ENCODE measurements at places on chromosomes 1 and 21.

DNA sequence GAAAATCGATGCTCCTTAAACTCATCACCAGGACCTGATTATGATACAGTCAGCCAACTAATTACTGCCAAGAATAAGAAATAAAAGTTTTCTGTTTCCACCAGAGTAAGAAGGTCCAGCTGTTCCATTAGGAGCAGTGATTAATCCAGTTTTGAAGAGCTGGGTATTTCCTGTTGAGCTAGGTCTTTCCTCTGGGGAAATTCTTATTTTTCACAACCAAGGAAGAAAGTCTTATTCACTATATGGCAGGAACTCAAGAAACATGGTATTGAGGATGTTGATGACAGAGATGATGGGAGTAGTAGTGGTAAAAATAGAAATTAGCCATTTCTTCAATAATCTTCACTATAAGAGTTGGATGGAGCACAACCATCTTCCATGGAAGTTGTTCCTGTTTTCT lies 374.6 kb upstream of the RUNX1 start:
- DNase-seq, result no peak

GRCh38 chr1:246032984-246033383 lies 474.1 kb downstream of the SMYD3 start:
- no peak for DNase-seq

DNA sequence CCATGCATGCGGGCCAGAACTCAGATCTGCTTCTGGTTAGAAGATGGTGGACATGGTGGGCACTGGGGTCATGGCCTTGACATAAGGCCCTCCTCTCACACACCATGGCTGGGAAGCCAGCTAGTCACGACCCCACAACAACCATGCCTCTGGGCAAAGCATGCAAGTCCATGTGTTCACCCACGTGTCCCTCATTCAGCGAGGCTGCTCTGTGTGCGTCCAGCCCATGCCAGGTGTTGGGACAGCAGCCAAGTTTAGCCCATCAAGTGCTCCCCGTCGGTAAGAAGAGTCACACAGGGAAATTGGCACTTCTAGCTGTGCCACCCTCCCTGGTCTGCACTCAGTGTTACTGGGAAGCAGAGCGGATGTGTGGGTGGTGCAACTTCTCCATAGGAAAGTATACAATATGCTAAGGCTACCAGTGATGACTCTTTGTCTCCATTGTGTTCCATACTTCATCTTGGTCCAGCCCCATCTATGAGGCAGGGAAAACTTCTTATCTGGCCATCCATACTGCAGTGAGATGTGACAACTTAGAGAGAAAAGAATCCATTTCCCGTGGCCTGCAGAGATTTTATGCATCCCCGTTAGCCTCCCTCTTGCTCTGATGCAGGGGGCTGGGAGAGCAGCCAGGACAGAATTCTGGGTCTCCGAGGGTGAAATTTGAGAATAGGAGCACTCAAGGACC lies 198.0 kb downstream of the GRIK3 start:
- no peak for DNase-seq

DNA sequence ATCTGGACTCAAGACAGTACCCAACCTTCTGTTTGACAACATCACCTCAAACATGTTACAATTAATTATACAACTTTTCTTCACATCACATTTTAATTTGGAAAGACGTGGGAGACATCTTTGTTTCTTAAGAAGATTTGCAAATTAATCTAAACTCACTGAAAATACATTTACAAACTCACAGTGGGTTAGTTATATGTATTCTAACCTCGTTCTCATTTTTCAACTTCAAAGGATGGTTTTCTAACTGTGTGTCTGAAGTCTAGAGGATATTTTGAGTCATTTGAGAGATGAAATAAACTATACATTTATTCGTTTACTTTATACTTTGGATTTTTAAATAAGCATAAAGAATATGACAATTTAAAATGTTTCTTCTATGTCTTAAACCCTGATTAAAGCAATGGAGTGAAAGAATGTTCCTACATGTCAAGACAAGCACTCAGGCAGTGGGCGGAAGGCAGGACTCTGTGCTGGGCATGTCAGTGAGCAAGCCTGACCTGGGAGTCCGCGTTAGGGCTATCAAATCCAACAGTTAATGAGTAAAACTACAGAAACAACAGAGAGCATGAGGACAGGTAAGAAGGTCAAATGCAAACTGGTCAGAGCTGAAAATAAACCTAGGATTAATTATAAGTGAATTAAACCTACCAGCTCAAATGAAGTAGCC lies 76.5 kb upstream of the CTTNBP2NL start:
- no peak for DNase-seq

GRCh38 chr1:245108909-245109308 lies 45.9 kb upstream of the KIF26B start:
- DNase-seq, result no peak

GRCh38 chr1:117066367-117066766 lies 6.2 kb downstream of the TTF2 start:
- no peak for DNase-seq

- no peak for DNase-seq
Observed at GRCh38 chr1:10337436-10337835, 61.4 kb upstream of the PGD start.

GRCh38 chr1:79848316-79848715 lies 841.8 kb upstream of the ADGRL4 start:
- DNase-seq, result no peak

DNA sequence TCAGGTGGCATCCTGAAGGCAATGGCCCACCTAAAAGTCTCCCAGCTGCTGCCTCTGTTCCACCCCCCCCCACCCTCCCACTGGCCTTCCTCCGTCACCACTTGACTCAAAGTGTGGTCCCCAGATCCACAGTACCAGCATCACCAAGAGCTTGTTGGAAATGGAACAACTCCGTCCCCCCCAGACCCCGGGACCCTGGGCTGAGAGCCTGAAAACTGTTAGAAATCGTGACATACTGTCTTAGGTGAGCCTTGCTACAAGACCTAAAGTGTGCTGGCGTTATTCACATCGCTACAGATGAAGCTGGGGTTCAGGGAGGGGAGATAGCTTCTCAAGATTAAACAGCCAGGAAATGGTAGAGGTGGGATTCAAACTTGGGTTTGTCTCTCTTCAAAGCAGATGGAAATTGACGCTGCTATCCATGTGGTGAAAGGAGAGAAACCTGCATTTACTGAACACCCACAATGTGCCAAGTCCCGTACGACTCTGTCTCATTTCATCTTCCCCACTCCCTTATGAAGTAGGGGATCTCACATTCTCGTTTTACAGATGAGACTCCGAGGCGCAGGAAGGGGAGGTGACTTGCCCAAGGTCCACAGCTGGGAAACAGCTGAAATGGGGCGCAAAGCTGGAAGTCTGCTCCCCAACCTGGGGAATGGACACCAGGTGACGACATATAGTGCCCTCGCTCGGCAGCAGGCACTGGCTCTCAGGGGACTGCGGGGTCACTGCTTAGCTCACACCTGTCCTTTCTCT lies 52.8 kb upstream of the IFFO2 start:
- no peak for DNase-seq

GRCh38 chr1:172704001-172704400 lies 45.1 kb downstream of the FASLG start:
- DNase-seq, result no peak

GRCh38 chr1:2258122-2258681 lies 30.1 kb downstream of the SKI start:
- DNase-seq, result no peak

- no peak for DNase-seq
Observed at GRCh38 chr1:55695151-55695550, 480.0 kb upstream of the USP24 start.

DNA sequence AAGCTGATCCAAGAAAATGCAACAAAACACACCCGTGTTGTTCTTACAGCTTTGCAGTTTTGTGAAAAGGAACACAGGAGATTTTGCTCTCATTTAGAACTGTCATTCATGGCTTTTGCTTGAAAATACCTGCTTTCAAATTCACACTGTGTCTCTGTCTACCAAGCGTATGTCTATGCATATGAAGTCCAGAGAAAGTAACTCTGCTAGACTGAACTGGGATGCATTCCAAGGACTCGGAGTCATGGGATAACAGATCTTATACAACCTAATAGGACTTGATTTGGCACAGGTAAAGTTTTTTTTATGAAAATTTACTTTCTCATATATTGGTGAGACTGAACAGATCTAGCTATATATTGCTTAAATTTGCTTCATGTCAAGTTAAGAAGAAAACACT lies 102.4 kb downstream of the PTGER3 start:
- no peak for DNase-seq

GRCh38 chr1:13593511-13594131 lies 10.0 kb downstream of the PDPN start:
- no peak for DNase-seq

GRCh38 chr1:205672970-205673369 lies 7.3 kb downstream of the SLC45A3 start:
- no peak for DNase-seq

DNA sequence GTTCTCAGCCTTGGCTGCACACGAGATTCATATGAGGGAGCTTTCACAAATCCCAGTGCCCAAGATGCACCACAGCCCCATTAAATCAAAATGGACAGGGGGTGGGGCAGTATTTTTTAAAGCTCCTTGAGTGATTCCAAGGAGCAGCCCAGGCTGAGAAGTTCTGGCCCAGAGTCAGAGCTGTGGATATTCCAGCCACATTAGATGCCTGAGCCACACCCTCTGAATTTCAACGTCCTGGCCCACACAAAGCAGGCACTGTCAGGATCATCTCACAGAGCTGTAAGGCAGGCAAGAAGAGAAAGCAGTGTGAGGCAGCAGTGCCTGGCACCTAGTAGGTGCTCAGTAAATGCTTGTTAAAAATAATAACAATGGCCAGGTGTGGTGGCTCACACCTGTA lies 37.4 kb downstream of the PAX7 start:
- no peak for DNase-seq

GRCh38 chr1:167698313-167698712 lies 23.5 kb upstream of the MPZL1 start:
- DNase-seq, result no peak

DNA sequence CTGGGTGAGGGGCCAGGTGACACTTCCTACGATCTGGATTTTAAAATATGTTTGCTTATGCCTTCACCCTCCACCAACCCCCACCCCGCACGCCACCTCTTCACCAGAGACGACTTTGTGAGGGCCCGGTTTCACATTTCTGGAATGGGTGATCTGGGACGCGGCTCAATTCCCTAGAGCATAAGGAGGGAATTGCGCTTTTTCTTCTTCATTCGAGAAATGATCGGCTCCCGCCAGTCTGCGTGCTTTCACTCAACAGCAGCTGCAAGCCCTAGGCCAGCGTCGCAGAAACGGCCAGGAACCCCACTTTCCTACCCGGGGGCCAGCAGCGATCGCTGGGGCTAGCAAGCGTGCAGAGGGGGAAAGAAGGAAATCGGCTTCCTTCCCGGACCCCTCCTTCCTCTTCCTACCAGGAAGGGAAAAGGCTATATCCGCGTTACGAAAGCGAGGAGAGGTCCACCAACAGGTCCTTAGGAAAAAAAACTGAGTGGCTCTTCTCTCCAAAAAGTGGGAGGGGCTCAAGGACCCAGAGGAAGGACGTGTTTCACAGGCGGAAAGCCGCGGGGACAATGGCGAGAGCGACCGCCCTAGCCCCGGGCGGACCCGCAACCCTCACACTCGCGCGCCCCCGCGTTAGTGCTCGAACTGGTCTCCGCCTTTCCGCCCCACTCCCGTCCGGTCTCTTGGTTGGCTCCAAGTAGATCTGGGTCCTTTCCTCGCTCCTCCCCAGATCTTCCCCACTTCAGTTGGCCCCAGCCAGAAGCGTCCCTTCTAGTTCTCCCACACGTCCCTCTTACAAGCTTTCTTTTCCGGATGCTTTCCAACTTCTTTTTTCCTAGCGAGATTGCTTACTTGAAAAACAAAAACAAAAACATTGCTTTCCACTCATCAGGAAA lies 1.1 kb upstream of the ADAMTS1 start:
- DNase-seq, result peak; percentile 62

DNA sequence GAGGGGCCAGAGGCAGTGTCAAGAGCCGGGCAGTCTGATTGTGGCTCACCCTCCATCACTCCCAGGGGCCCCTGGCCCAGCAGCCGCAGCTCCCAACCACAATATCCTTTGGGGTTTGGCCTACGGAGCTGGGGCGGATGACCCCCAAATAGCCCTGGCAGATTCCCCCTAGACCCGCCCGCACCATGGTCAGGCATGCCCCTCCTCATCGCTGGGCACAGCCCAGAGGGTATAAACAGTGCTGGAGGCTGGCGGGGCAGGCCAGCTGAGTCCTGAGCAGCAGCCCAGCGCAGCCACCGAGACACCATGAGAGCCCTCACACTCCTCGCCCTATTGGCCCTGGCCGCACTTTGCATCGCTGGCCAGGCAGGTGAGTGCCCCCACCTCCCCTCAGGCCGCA lies at the start of gene BGLAP:
Gene BGLAP (plus strand): TSS at position 259 of the 400 bp plus-strand sequence. CDS start 48 bp downstream, at position 307.
- no peak for DNase-seq
